ENCODE measurements at places on chromosomes 2 and 18. TPM values are rescaled to one million over a fixed set of nuclear protein-coding genes. Genes with fewer than 3 reads are reported as not detected.

- H3K4me3 ChIP-seq: no peak overlapping the region
- H3K27me3 ChIP-seq: no peaks in the 10 kb centered on the region
- H3K4me1 ChIP-seq: peaks cover 3% of the 10 kb centered on the region
- DNase-seq: peak; percentile 77
- H3K36me3 ChIP-seq: no peaks in the 10 kb centered on the region
Observed at GRCh38 chr2:204681412-204681811, 136.1 kb downstream of the PARD3B start.

- H3K36me3 ChIP-seq: no peaks in the 10 kb centered on the region
- no peak overlapping the region for H3K27ac ChIP-seq
- no peaks in the 10 kb centered on the region for H3K27me3 ChIP-seq
- peaks cover 11% of the 10 kb centered on the region for H3K4me1 ChIP-seq
- DNase-seq: no peak
Observed at GRCh38 chr2:134320930-134321329, 67.1 kb downstream of the MGAT5 start.

DNA sequence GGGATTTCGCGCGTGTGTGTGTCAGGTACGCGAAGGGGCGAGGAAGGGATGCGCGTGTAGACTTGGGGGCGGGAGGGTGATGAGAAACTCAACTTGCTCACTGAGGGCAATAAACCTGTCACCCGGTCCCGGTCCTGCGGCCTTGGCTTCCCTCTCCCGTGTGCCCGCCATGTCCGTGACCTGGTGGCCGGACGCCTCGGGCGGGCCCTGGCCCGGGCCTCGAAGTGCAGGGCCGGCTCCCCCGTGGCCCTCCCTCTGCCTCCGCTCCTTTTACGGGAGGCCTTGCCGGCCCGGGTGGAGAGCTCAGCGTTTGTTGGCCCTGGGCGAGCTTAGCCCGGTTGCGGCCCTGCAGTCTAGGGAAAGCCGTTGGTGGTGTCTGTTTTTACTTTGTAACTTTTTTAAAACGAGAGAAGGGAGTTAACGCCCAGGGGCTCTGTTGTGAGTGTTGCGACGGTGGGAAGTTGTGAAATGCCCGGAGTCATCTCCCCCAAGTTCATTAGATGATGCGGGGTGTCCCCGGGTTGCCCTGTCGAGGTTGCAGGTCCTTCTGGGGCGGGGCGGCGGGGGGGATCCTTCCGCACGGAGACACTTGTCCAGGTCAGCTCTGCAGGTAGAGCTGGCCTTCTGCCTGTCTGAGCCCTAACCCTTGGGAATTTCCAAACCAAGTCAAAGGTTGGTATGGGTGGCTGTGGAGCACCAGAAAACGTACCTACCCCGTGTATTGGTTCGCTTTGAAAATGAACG, 883 bp downstream of the SMCHD1 start:
- H3K27ac ChIP-seq: peak overlapping the region; percentile 97
- peak overlapping the region; percentile 100 for H3K4me3 ChIP-seq
- H3K36me3 ChIP-seq: no peaks in the 10 kb centered on the region

DNA sequence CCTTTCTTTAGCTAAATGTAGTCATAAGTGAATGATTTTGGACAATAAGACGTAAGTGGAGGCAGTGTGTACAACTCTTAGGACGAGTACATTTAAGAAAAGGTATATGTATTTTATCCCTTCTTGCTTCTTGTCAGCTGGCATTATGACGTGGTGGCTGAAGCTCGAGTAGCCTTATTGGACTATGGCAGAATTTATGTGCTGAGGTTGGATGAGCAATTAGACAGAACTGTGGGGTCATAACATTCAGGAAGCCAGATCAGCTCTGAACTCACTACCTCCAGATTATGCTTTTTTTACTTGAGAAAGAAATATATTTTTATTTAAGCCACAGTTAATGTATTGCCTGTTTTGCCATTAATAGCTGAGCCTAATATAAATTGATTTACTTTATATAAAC, 661.5 kb downstream of the ERBB4 start:
- no peak overlapping the region for H3K4me3 ChIP-seq
- H3K27ac ChIP-seq: no peak overlapping the region
- H3K4me1 ChIP-seq: no peaks in the 10 kb centered on the region
- H3K36me3 ChIP-seq: no peaks in the 10 kb centered on the region
- H3K27me3 ChIP-seq: no peaks in the 10 kb centered on the region

DNA sequence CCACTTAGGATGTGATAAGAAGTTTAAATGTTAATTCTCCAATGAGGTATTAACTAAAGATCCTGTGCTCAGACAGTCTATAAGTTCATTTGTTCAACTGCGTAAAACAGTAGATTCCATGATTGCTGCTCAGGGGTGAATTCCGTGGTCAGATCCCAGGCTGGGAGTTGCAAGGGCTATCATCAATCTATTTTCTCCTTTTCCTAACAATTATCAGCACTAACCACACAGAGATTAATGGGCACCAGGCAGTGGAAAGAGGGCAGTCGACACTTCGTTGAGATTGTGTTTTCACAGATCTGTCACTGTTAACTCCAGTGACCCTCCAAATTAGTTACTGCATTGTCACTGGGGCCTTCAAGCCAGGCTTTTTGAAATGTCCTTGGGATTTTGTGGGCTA, 154.1 kb upstream of the SPRED2 start:
- H3K27ac ChIP-seq: no peak overlapping the region
- DNase-seq: no peak
- no peaks in the 10 kb centered on the region for H3K27me3 ChIP-seq

The VWA3B gene
- total RNA-seq: 29.2 TPM

The MITD1 gene
- 34.4 TPM for total RNA-seq

The SERPINB12 gene
- not detected for total RNA-seq

The SLC35G4 gene
- not detected for total RNA-seq

The CMPK2 gene
- 10.6 TPM for total RNA-seq

The ADCYAP1 gene
- 0.12 TPM for total RNA-seq
